ENCODE measurements at places on chromosomes 6 and 20.

DNA sequence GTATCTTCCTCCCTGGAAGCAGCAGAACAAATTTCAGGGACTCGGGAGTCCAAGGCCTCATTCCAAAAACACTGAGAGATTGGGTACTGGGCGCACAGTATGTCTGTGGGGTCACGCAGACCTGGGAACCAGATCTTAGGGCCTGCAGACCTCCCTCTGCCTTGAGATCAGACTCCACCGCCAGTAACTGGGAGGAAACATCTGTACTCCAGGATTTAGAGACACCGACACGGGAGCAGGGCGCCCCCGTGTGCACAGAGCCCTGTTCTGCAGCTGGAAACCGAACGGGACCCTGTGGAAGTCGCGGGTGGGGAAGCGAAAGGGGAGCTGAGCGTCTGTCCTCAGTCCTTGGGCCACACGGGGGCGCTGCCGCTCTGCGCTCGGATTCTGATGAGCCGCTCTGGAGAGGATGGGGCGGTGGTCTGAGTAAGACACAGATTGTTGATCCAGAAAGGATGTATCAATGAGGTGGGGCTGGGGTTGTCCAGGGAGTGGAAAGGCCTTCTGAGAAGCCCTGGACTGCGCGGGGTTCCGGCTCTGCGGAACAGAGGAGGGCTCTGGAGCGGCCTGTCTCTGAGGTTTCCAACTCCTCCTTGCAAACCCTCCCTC is 35.7 kb upstream of the HLA-E start:
- DNase-seq = peak; percentile 86

DNA sequence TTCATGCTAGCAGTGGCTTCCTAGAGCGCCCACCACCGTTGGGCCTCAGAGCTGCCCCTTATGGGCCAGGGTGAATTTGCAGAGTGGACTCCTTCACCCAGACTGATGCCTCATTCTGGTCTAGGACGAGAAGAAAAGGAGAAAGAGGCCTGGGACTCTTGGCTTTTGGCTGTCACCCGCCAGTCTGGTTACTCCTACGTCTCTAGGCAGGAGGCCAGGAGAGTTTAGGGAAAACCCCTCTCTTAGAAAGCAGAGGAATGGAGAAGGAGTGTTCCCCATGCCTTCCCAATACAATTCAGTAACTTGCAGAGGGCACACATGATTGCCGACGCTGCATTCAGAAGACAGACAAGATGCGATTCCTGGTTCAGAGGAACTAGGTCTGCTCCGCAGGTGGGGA is 70.1 kb downstream of the CDC5L start:
- no peak for DNase-seq

DNA sequence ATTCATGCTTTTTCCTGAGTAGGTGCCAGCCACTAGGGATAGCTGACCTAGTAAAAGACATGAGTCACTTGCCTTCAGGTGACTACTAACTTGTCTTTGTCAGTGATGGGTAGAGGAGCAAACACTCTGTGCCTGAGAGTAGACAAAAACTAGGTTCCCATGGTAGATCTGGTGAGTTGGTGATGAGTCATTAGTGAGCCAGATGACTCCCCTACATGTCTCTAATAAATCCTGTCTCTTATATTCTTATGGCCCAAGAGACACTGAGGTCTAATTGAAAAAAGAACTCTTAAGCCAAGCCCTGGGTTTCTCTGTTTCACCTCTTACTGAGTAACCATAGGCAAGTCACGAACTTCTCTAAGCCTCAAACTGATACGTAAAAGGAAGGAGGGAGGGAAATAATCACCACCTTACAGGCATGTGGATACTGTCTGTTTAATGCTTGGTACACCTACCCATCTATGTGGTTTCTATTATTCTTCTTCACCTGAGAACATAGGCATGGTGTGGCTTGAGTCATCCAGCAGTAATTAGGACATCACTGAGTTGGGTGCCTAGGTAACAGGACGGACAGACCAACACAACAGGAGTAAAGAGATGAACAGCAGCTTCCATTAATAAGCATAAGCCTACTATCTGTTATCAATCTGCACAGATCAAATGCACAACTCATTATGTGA is 20.3 kb downstream of the TTPAL start:
- DNase-seq = no peak

DNA sequence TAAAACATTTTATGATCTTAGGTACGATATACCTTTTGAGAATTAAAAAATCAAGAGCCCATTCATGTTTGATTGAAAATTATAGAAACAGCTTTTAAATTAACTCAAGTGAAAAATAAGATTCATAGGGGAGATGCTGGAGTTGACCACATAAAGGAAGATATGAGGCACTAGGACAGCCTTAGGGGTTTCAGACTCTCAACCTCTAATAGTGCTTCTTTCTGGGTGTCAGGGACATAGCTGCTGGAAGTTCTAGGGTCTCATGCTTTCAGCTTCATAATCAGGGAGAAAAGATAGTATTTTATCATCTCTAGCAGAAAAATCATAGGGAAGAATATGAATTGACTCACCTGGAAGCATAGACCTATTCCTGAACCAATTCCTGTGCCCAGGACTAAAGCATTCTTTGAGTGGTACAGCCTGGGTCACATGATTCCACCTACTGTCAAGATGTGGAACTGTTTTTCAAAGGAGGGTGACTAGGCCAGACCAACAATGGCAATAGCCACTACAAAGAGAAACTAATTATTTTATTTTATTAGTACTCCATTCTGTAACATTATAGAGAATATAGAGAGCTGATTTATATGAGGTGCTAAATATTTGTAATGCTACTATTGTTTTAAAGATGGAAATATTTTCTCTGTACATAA is 27.8 kb upstream of the CENPW start:
- DNase-seq = no peak

DNA sequence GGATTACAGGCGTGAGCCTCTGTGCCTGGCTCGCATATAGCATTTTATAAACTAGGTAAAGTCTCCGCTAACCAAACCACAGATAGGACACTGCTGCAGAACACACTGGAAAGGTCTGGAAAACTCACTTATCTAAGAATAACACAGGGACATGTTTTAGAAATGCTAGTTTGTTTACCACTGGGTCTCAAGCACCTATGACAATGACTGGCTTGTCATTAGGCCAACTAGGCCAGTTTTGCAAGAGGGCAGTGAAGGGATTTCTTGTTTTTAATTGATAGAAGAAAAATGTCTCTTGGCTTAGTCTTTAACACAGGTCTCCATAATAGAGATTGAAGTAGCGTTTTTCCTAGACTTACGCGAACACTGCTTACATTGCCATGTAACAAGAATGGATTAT is 201.4 kb downstream of the TMEM242 start:
- DNase-seq = no peak

GRCh38 chr6:19864285-19864684 is 27.1 kb downstream of the ID4 start:
- no peak for DNase-seq

GRCh38 chr6:40897390-40898003 is 141.5 kb downstream of the UNC5CL start:
- DNase-seq = no peak

GRCh38 chr6:39049575-39050283 is 1.1 kb downstream of the GLP1R start:
- no peak for DNase-seq

DNA sequence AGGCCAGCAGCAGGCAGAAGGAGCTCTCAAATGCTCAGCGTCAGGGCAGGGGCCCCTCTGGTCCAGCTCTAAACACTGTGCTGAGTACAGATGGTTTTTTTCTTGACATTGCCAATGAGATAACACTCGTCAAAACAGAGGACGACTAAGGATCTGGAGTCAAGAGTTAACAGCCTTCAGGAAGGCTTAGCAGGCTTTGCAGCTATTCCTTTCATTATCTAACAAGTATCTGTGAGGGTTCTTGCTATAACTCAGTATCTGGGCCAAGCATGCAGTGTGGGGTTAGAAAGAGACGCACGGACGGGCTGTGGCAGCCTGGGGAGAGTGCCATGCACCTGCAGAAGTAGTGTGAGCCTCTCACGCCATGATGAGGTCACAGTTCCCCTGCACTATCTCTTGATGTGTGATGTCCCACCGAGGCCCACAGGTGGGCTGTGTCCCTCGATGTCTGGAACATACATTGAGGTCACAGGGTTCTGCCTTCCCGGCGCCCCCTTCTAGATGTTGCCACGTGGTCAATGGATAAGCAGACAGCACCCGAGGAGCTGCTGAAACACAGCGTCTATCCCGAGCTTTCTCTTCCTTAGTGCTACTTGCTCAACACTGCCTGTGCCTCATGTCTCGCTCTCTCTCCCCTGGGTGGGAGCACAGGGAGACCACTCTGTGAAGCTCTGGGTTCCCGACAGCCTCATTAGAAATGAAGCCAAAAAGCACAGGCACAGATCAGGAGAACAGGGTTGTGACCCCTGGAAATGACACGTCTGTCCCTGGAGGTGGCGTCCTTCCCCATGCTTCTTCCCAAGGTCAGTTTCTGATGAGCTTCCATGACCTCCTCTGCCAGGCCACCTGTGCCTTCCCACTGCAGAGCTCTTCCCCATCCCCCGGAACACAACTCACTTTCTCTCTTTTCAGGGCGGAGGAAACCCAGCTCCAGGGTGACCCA is 85.5 kb upstream of the RPS6KA2 start:
- no peak for DNase-seq

Measured in CD4-positive, alpha-beta T cell treated with Interleukin-17A for 1 hour (primary cell).